ENCODE measurements at places on chromosomes 4 and X.

GRCh38 chrX:41688156-41688555 lies 617 bp upstream of the GPR34 start:
- DNase-seq, result no peak

DNA sequence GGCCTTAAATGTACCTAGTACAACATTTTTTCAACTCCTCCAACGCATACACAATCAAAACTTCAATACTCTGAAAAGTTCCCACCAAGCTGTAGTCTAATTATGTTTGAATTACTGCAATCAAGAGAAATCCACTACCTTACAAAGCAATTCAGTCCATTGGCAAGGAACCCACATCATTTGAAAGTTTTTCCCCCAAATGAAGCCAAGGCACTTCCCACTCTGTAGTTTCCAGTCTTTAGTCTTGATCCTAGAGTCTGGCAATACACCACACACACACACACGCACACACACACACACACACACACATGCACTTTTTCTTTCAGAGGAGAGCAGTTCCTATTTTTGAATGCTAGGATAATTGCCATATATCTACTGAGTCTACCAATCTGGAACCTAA lies 79.6 kb downstream of the ANTXR2 start:
- DNase-seq, result no peak

DNA sequence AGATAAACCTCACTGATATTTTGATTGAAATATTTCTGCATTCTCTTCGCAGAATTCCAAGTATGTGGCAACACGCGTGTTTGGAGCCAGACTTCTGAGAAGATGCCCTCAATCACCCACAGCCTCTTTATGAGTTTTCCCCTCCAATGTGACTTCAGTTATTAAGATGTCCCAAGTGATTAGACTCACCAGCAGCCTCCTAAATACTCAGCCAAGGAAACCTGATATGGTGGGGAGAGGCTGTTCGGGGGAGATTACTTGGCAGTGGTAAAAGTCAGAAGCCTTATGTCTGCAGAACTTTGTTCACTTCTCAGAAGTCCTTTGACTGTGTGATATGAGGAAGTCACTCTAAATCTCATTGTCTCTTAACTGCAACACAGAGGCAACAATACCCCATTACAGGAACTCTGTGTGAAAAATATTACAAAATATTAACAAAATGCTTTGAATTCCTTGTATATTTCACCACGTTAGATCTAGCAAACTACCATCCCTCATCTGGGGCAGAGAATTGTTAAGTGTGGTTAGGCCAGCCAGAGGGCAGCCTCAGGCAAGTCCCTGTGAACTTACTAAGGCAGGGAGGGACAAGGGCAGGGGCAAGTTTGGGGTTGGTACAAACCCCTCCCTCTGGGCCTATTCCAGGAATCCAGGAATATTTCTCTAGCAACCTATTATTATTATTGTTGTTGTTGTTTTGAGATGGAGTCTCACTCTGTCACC lies 151.4 kb upstream of the USP9X start:
- no peak for DNase-seq

GRCh38 chr4:8921465-8921864 lies 49.8 kb upstream of the HMX1 start:
- no peak for DNase-seq

GRCh38 chr4:98110214-98110613 lies 33.1 kb downstream of the STPG2 start:
- no peak for DNase-seq

- DNase-seq, result peak; percentile 15
Observed at GRCh38 chr4:106315476-106315967, 487 bp downstream of the TBCK start.

GRCh38 chr4:6500481-6501140 lies 28.2 kb upstream of the PPP2R2C start:
- DNase-seq, result no peak

- DNase-seq, result no peak
Observed at GRCh38 chr4:13670456-13671160, 43.1 kb upstream of the BOD1L1 start.

- DNase-seq, result no peak
Observed at GRCh38 chrX:79408623-79409322, 41.6 kb upstream of the ITM2A start.

DNA sequence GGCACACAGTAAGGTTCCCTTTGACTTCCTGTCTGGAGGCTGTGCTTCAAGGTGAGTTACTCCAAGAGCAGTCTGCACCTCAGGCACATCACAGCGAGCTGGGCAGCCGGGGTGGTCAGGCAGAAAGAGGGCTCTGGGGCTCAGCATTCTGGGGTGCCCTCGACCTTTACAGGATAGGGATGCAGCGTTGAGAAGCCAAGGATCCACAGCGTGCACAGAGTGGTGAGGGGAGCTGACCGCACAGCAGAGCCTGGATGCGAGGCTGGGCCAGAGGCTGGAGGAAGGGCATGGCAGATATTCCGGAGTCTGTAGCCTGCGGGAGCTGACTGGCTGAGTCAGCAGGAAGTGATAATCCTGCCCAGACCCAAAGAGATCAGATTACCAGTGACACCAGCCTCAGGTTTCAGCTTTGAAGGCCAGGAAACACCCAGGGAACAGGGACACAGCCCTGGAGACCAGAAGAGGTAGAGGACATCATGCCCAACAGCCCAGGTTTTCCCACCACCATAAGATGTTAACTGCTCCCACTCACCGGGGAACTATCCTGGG lies 38.4 kb upstream of the PDLIM3 start:
- no peak for DNase-seq

DNA sequence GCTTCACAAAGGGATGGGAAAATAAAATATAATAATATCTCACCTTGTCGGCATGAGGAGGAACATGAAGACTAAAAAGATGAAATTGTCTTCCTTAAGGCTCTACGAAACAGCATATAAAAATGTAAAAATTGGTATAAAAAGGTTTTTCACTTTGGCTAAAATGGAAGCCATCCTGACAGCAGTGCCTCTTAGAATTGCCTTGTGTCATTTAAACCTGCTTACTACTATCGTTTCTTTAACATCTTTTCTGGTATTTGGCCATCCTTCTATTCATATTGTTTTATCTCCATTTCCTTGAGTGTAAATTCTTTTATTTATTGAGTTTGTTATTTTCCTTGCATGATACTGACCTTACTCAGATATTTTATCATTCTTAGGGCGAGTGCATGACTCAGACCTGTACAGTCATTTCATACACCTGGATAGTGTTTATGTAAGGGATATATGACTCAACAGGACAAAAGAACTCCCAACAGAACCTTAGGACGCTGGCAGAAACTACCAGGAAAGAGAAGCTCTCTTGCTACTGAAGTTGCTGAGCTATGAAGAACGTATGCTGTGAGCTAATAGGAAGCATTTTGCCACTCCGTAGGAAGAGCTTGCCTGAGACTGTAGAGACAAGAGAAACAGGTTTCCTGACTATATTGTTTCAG lies 5.8 kb upstream of the CDKN2AIP start:
- no peak for DNase-seq

DNA sequence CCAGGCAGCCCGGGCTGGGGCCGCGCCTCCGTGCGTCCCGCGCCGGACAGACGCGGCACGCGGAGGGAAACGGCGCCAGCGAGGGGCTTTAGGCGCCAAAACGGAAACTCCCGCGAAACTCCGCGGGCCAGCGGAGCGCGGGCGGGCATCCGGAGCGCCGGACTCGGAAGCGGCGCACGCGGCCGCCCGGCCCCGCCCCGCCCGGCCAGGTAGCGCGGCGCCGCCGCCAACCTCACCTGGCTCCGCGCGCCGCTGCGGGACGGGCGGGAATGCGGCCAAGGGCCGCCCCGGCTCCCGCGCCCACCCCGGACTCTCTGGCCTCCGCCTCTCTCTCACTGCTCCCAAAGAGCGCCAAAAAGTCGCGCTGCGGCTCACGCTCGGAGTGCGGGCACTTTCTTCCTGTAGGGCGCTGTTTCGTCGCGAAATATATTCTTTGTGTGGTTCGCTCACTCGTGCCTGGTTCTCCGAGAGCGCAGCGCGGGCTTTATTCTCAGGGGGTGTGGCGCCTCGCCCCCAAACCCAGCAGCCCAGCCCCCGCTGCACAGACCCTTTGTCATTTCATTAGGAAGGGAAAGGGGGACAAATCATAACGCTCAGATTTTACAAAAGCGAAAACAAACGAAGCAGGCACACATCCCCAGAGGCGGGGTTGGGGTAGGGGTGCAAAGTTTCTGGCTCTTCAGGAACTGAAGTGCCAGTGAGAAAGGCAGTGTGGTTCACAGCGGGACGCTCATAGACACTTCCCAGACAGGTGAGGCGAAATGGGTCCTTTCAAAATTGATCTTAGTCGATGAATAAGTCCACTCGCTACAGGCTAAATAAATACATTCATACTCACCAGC lies 961 bp upstream of the MBNL3 start:
- no peak for DNase-seq

- DNase-seq, result no peak
Observed at GRCh38 chr4:2944091-2944482, 19.1 kb downstream of the NOP14 start.

GRCh38 chrX:29225670-29226069 lies 638.4 kb downstream of the IL1RAPL1 start:
- no peak for DNase-seq

GRCh38 chr4:48024522-48024921 lies 8.0 kb downstream of the NIPAL1 start:
- DNase-seq, result no peak

GRCh38 chr4:8152865-8153257 lies 5.8 kb downstream of the ABLIM2 start:
- no peak for DNase-seq

DNA sequence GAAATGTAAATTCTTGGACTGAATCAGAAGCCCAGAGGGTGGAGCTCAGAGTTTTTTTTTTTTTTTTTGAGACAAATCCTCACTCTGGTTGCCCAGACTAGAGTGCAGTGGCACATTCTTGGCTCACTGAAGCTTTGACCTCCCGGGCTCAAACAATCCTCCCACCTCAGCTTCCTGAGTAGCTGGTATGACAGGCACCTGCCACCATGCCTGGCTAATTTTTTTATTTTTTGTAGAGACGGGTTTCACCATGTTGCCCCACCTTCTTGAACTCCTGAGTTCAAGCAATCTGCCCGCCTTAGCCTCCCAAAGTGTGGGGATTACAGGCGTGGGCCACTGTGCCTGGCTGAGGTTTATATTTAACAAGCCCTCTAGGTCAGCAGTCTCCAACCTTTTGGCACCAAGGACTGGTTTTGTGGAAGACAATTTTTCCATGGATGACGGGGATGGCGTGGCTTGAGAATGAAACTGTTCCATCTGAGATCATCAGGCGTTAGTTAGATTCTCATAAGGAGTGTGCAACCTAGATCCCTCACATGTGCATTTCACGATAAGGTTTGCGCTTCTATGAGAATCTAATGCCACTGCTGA lies 76.7 kb downstream of the FHIP1A start:
- DNase-seq, result no peak

GRCh38 chr4:55721651-55722050 lies 85.6 kb upstream of the NMU start:
- no peak for DNase-seq

- no peak for DNase-seq
Observed at GRCh38 chr4:82491251-82491960, 61.0 kb downstream of the ENOPH1 start.

DNA sequence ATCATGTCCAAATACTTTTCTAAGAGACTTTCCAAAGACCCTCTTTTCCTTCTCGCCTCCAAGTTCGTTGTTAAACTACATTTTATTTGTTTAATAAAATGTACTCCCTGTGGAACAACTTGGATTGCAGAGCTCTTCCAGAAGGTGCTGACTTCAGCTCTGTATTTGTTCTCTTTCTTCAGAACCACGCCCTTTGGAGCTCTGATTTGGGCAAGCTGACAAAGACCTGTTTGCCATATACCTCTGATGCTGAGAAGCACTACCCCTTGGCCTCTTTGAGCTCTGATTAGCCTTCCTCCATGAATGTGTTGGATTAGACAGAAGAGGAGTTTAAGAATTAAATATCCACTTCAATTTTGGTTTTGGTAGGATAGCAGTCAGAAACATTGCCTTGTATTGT lies 815.1 kb upstream of the POU3F4 start:
- DNase-seq, result no peak

DNA sequence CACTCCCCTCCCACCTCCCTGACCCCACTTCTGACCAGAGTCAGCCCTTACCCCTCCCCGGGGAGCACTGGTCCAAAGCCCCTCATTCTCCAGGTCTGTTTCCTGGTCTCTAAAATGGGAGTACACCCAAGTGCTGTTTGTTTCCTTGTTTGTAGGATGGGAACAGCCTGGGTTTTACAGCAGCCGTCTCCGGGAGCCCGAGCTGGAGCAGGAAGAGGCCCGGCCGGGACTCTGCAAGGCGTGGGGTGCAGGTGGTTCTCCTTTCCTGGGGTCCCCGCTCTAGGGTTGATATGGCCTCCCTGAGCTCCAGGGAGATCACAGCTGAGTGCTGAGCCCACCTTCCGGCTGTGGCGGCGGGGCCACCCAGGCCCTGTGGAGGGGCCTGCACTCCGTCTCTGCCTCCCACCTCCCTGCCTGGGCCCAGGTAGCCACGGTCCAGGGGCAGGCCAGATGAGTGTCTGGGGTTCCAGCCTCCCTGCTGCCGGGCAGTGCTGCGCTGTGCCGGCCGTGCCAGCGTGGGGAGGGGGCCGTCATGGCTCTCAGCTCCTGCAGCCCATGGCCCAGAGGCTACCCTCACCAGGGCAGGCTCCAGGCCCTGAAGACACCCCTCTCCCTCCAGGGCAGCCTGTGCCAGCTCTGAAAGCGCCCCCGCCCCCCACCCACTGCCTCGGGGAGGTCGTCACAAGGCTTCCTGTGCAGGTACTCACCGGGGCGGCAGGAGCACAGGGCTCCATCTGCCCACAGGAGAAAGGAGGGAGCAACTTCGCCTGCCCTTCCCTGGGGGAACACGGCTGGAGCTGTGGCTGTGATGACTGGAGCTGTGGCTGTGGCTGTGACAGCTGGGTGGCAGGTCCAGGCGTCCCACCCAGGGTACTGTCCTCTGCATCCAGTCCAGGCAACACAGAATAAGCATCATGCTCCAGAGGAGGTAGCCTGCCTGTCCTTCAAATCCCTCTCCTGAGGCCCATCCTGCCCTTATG lies 98.8 kb downstream of the ADRA2C start:
- DNase-seq, result no peak

- no peak for DNase-seq
Observed at GRCh38 chrX:15873566-15873965, 19.0 kb upstream of the AP1S2 start.

- no peak for DNase-seq
Observed at GRCh38 chrX:48541140-48541814, 1.8 kb downstream of the TBC1D25 start.

- no peak for DNase-seq
Observed at GRCh38 chr4:113646442-113646822, 115.1 kb downstream of the CAMK2D start.

GRCh38 chrX:31268359-31268758 lies 196.5 kb upstream of the FTHL17 start:
- DNase-seq, result no peak

DNA sequence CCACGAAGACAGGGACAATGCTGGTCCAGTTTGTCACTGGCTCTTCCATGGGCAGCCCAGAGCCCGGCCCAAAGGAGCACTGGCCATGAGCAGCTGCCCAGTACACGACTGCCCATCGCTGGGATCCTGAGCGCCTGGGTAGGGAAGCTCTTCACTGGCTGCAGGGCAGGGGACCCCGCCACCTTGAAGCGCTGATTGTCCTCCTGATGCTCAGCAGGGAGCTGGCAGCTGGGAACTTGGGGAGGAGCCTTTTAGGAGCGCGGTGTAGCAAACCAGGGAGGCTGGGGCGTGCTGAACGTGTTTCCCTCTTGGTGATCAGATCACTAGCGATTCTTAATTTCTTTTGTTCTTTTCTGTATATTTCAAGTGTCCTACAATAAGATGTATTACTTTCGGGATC lies 1.8 kb downstream of the L1CAM start:
- no peak for DNase-seq
